ENCODE measurements at places on chromosomes 12 and 14.
A peak's percentile ranks its signal among the peaks of the same experiment; 100 is the strongest.

DNA sequence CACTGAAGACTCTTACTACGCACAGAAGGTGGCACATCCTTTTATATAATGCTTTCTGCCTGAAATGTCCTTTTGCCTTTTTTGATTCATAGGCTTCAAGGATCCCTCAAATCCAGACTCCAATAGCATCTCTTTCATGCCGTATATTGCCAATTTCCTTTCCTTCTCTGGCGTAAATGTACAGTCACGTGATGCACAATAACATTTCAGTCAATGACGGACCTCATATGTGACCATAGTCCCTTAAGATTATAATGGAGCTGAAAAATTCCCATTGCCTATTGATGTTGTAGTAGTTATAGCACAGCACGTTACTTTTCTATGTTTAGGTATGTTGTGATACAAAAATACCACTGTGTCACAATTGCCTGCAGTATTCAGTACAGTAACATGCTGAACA is 196.3 kb downstream of the MSRB3 start:
- DNase-seq: no peak

- DNase-seq: no peak
These were observed 314.3 kb downstream of the C12orf75 start for GRCh38 chr12:105644770-105645169.

DNA sequence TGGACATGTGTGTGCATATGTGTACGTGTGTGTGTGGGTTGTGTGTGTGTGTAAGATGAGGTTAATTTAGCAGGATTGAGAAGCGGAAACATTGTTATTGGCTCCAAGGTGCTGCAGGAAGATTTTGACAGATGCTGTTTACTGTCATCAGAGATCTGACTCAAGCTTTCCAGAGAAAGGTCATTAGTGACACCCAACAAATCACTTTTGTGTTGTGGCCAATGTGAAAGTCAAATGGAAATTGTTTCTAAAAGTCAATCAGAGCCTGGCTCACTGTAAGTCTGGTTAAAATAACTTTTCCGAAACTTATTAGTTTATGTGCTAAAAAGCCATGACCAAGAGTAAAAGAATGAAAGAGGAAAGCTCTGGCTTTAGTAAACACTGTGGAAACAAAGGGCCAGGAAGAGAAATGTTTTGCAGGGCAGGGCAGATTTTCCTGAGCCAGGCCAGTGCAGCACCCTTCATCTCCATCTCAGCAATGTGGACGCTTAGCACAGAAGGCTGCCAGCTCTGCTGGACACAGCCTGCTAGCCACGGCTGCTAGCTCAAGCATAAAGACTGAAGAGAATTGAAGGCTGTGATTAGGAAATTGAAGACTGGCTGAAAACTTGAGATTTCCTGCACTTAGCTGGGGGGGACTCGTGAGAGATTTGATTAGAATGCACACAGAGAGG is 235.8 kb downstream of the NEDD1 start:
- DNase-seq: peak; percentile 5

GRCh38 chr14:89672636-89673511 is 255.8 kb upstream of the FOXN3 start:
- DNase-seq: no peak

DNA sequence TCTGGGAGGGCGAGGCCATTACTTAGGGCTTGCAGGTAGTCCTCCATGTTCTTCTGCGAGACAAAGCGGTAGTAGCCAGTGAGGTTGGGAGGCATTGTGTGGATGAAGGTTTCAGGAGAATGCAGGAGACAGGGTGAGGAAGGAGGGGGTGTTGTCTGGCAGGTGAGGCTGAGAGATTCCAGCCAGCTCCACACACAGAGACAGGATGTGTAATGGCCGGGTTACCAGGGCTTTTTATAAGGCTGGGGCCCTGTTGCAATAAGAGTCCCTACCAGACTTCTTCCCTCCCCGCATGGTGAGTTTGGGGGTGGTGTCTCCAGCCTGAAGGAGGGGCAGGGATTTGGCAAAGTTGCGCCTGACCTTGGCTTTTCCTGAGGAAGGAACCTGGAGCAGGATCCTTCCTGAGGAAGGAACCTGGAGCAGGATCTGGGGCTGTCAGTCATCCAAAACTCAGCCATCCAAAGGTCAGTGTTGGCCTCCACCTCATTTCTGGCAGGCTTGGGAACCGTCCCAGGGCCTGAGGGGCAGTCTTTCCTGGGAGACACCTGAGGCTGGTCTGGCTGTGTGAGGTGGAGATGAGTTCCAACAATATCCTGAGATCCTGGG is at the start of gene RBP5:
Gene RBP5, minus strand, starts transcription at position 209 of the 606 bp plus-strand sequence. Its CDS starts 114 bp downstream, at position 95.
- DNase-seq: no peak

GRCh38 chr12:108930155-108930554 is 50.3 kb downstream of the DAO start:
- no peak for DNase-seq

- no peak for DNase-seq
These were observed 122.1 kb upstream of the PARP11 start for GRCh38 chr12:3995306-3995705.

DNA sequence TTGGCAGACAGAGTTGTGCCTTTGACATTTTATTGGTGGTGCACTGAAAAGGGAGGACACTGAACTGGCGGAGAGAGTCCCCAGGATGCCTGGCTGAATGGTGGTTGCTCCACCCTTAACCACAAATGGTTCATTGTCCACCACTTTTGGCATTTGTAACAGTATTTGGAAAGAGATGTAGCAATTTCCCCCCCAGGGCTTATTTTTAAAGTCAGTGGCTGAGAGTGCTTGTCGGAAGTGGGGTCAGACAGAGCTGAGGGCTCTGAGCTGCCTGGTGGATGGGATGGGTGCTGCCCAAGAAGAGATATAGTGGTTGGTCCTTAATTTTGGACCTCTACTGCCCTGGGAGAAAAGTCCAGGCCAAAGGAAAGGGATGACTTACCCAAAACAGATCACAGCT is 31.5 kb upstream of the FGF6 start:
- no peak for DNase-seq

DNA sequence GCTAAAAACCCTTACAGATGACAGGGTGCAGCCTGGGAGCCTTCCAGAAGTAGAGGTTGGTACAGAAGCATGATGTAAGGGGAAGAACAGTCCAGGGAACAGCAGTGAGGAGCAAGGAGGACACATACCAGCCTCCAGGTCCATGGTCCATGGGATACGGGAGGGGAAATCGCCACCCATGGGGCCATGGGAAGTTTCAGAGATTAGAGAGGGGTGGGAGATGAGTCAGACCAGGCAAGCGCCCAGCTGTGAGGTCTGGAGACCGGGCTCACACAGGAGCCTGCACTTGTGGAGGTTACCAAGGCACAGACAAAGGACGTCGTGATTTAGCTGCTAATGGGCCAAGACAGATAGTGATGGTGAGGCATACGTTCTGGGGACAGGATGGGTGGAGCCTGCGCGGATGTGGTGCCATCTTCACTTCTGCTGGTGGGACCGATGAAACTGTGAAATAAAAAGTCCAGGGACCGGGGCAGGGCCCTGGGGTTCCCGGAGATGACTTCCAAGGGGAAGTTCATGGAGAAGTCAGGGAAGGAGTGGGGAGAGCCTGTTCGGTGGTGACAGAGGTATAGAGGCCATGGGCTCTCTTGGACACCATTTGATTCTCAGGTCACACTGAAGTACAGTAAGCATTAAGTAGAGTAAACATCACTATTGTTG is 17.7 kb upstream of the LRP1-AS start:
- DNase-seq: no peak

GRCh38 chr12:116736962-116737773 is 701 bp downstream of the SPRING1 start:
- DNase-seq: no peak

- no peak for DNase-seq
These were observed 17.9 kb upstream of the CCDC85C start for GRCh38 chr14:99621948-99622347.

GRCh38 chr12:30997685-30998440 is 71.3 kb downstream of the TSPAN11 start:
- no peak for DNase-seq

- DNase-seq: no peak
These were observed 48.5 kb downstream of the SUDS3 start for GRCh38 chr12:118424884-118425283.

DNA sequence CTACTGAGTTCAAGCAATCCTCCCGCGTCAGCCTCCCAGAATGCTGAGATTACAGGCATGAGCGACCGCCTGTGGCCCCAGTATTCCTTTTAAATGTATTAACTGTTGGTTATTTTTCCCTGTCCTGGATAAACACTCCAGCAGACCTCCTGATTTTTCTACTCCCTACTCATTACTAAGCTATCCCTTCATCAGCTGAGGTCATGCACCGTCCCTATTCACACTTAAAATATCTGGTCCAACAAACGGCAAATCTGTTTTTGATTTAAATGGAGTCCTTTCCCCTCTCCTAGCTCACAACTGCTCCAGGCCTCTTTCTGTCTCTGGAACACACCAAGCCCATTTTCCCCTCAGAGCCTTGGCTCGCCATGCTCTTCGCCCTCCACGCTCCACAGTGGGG is 1003.3 kb upstream of the TMEM132C start:
- DNase-seq: peak; percentile 55

DNA sequence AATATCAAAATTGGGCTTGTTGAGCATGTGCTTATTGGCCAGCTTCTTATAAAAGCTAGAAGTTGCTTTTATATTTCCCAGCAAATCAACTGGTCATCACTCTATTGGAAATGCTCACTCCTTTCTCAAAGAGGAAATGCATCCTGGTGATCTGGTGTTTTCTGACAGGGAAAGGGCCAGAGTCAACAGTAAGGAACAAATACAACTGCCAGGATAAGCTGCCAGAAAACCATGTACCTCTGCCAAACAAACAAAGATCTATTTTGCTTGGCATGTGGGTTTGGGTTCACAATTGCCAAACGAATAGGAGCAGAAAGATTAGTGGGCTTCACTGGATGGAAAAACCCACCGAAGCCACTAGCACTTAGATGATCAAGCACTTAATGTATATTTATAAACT is 126.9 kb upstream of the PDZRN4 start:
- DNase-seq: no peak

DNA sequence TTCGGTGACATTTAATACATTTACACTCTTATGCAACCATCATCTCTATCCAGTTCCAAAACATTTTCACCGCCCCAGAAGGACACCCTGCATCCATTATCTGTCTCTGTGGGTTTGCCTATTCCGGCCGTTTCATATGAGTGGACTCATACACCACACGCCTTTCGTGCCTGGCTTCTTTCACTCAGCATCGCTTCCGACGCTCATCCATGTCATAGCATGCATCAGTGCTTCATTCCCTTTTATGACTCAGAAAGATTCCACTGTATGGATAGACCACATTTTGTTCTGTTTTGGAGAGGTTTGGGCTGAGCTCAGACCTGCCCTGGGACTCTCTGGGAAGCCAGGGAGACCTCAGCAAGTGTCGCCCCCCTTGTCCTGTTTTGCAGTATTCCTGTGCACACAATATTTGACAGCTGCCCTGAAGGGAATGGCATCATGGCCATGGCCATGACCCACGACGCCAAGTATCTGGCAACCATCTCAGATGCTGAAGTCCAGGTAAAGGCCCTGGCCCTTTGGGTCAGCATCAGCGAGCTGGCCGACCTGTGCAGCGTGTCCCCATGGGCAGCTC is 23.8 kb downstream of the CFAP251 start:
- no peak for DNase-seq

GRCh38 chr12:121232163-121232562 is 22.2 kb downstream of the P2RX4 start:
- no peak for DNase-seq

DNA sequence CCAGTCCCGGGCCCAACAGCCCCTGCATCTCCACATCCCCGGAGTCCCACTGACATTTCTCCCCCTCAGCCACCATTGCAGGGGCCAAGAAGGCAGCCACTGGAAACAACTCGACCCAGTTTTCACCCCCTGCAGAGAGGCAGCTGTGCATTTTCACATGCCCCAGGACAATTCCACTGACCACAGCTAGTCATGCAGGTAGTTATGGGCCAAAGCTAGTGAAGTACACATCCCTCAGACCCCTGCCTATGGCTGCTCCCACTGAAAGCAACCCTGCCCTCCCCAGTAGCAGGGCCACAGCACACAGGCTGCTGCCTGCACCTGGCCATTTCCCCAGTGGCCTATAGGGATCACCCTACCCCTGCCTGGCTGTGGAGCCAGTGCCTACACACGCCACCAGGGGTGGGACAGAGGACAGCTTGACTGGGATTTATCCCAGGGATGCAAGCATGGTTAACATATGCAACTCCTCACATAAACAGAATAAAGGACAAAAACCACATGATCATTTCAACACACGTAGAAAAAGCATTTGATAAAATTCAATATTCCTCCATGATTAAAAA is 154.0 kb downstream of the NDUFA12 start:
- DNase-seq: no peak

GRCh38 chr12:14243941-14244340 is 121.5 kb upstream of the ATF7IP start:
- no peak for DNase-seq

DNA sequence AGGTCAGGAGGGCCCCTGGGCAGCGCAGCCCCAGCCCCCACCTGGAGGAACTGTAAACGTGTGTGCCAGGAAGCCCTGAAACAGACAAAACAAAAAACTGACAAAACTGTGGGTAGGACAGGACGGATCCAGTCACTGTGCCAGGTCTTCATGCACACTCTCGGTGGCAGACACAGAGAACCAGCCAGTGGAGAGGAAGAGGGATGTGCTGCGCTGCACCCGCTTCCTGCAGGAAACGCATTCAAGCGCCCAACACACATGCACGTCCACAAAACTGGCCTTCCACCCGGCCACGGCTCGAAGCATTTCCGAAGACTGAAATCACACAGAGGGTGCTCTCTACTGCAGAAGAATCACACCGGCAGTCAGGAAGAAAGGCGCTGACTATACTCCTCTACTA is 16.9 kb downstream of the BRF1 start:
- no peak for DNase-seq

- no peak for DNase-seq
These were observed 843.8 kb downstream of the C12orf50 start for GRCh38 chr12:87185367-87185766.

DNA sequence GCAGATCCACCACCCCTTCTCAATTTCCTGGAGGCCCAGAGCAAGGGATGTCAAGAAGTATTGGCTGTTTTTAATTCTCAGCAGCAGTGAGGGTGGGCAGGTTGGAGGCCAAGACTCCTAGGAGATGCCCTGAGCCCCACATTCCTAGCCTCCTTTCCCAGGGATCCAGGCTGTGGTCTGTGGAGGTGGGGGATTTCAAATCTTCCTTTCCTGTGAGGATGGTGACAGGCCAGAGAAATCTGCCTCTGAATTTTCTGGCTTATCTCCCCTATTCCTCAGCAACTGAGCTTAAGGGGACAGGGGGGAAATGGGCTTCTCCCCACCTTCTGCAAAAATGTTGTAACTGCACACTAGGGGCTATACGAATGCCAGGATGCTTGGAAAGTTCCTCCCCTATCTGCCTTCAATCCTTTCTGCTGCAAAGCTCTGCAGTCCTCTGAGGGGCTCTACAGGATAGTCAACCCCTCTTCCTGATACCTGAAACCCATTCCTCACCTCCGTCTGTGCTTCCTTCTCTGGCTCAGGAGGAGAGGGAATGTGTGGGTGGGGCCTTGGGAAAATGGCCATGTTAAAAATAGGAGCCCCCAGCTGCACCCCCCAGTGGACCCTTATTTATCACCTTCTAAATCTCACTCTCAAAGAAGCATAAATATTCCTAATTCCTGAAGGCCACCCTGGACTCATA is 6.6 kb downstream of the GPR84 start:
- no peak for DNase-seq
